ENCODE measurements at places on chromosomes 6 and 20. TPM values are rescaled to one million over a fixed set of nuclear protein-coding genes. Genes with fewer than 3 reads are reported as not detected.

DNA sequence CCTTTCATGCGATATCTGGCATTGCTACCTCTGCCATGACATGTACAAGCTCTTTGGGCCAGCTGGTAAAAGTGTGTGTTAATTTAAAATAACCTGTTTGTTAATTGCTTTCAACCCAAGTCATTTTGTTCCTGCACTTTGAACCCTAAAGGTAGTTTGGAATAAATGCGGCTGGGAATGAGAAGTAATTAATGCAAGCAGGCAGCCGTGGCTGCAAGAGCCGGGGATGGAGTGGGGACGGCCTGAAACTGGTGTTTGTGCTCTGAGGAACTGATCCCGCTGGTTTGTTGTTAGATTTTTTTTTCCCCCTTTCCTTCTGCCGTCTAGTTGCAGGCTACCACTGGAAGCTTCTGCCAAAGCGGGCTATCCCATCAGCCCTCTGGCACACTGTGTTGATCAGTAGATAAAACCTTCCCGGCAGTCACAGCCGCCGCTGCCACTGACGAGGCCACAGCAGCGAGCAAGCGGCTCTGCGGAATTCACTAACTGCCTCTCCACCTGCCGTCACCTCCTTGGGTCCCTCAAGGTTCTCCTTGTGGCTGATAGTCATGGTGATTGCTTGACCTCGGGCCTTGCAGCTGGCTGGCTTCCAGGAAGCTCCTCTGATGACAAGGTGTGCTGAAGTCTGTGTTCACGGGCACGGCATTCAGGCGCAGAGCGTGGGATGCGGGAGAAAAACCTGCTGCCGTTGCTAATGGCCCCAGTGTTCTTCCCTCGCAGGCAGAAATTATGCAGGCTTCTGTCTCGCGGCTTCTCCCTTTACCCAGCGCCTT lies 315.9 kb downstream of the TFAP2A start:
- DNase-seq = no peak

DNA sequence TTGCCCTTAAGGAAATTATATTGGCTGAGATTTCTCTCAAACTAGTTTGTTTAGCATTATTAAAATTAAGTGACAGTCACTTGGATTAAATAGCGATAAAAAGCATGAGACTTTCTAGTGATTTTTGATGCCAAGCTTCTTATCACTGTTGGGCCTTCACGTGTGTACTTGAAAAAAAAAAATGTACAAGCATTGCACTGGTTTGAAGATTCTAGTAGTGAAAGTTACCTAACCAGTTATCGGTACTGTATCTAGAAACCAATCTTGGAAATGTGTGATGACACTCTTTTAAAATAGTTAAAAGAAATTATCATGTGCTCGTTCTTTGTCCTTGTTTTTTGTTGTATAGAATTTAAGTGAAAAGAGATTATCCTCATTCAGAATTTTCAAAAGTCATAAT lies 102.1 kb downstream of the SCAF8 start:
- DNase-seq = no peak

The SLCO4A1 gene
- total RNA-seq = 43.4 TPM

DNA sequence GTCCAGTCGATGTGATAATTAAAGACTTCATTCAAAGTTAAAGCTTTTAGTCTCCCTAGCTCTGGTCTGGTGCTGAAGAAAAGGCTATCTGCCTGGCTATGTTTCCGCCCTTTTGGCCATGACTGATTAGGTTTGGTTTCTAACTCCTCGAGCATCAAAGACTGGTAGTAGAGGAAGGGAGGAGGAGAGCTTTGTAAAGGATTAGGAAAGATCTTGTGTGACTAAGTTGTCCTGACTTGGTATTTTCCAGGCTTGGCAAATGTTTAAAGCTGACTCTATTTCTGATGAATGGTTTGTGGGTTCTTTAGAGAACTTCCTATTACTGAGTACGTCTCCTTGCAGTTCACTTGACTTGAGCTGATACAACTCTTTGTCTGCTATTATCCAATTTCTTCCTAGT lies 312.9 kb downstream of the GJA1 start:
- no peak for DNase-seq

The ENTPD6 gene
- total RNA-seq = 41.5 TPM

GRCh38 chr6:98516206-98516605 lies 318.2 kb upstream of the POU3F2 start:
- DNase-seq = no peak

The SAPCD1 gene
- 13.2 TPM for total RNA-seq

DNA sequence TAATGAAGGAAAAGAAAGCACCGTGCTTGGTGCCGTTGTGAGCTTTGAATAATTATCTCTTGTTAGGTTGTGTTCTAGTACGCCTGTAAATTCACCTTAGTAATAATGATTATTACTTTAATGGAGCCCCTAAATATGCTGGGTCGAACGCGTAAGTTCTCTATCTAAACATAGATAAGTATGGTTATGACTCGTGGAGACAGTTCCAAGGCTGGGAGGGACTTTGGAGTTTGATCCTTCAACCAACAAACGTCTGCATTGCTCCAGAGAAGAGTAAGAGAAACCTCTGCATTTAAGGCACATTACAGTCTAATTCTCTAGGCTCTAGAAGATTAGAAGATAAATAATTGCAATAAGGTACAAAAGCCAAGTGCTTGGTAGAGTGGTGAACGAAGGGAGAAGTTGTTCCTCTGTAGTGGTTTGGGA lies 514 bp downstream of the ACOT13 start:
- no peak for DNase-seq
